ENCODE measurements at places on chromosomes 11 and 22.
A peak's percentile ranks its signal among the peaks of the same experiment; 100 is the strongest.

- no peak for DNase-seq
These were observed 3.9 kb upstream of the LMO2 start for GRCh38 chr11:33895752-33896137.

DNA sequence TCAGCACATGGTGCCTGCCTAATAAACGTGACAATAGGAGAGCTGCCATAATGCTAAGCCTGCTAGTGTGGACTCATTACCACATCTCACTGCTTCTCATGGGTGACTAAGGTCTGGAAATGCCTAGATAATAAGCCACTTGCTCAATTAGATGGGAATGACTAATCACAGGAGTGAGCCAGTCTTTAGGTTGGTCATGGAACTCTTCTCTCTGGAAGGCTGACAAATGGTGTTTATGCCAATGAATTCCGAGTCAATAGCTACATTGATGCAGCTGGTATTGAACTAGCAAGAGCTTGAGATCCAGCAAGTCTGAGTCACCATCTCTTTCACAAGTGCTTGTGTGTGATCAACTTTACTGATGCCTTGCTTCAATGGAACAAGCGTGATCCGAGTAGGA lies 334.9 kb downstream of the OPCML start:
- DNase-seq: no peak

DNA sequence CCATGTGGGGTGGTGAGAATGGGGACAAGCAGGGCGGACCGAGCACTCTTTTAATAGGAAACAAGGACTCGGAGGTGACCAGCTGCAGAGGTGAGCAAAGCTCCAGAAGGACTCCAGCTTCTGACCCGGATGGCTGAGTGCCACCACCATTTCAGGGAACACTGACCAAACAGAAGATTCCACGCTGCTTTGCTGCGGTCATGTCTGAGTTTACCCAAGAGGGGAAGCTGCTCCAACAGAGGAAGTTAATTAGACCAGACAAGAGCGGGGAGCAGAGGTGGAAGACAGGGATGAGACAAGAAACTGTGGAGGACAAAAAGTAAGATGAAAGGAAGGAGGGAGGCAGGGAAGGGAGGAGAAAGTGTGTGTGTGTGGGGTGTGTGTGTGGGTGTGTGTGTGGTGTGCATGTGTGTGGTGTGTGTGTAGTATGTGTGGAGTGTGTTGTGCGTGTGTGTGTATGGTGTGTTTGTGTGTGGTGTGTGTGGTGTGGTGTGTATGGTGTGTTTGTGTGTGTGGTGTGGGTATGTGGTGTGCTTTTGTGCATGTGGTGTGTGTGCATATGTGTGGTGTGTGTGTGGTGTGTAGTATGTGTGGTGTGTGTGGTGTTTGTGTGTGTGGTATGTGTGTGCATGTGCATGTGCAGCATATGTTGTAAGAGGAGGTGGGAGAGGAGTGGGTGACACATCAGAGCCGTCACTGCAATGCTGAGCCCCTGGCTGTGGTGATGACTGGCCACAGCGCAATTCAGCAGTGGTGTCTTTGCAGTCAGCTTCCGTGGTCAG lies 82.2 kb upstream of the AKIP1 start:
- no peak for DNase-seq

DNA sequence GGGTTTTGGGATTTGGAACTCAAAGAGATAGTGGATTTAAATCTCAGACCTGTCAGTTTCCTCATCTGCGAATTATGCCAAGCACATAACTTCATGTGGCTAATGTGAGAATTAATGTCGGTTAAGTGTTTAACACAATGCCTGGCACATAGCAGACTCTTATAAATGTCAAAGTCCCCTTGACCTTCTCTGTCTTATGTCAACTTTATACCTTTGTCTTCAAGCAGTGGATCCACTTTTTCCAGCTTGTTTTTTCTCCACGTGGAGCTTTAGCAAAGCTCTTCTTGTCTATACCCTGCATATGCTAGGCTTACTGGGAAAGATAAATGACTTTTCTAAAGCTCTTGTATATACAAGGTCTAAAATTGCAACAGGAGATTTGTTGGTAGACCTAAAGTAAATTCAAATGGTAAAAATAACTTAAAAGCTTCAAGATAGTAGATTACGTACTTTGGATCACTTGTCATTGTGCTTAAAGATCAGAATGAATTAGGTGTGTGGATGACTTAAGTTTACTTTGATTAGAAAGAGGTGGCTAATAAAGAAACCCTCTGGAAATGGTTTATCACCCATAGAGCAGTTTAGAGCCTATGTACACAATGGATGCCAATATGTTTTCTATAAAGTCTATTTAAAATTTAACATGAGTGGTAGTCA lies 318.3 kb upstream of the SORL1-AS1 start:
- no peak for DNase-seq

- no peak for DNase-seq
These were observed 1.6 kb downstream of the CPT1A start for GRCh38 chr11:68839911-68840641.

DNA sequence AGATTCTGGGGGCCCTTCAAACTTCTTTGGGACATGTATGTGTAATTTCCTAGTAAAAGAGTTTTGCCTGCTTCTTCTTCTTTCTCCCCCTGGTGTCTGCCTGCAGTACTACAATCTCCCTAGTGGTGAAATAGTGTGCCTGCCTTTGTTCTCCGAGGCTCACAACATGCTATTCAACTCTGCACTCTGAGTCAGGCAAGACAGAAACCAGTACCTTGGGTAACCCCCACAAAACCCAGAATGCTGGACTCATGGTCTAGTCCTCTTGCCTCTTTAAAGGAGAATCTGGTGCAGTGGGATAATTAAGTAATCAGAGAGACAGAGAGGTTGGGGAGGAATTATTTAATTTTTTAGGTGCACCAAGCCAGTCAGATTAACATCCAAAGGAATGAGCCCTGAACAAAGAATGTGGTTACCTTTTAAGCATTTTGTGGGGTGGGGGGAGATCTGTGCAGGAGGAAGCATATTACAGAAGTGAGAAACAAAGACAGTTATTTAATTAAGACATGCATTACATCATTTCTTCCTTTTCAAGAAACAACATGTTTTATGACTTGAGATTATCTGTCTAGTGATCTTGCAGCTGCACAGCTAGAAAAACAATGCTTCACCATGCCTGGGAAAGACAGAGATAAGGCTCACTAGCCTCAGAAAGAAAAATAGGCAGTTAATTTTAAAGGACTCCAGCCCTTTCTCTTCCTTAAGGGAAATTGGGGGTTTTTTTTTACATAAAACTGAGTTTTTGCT lies 11.0 kb upstream of the MS4A6A start:
- peak; percentile 24 for DNase-seq

GRCh38 chr11:125365196-125365931 lies 130.7 kb downstream of the FEZ1 start:
- DNase-seq: no peak

- no peak for DNase-seq
These were observed 125.4 kb upstream of the HSD17B12 start for GRCh38 chr11:43555186-43555585.

Measured in T follicular helper cell (primary cell).